ENCODE measurements at places on chromosomes 11 and 22.

GRCh38 chr11:110829873-110830272 lies 117.6 kb upstream of the ARHGAP20 start:
- DNase-seq: no peak

GRCh38 chr22:43388420-43388851 lies 23.4 kb upstream of the MPPED1 start:
- peak; percentile 62 for DNase-seq

DNA sequence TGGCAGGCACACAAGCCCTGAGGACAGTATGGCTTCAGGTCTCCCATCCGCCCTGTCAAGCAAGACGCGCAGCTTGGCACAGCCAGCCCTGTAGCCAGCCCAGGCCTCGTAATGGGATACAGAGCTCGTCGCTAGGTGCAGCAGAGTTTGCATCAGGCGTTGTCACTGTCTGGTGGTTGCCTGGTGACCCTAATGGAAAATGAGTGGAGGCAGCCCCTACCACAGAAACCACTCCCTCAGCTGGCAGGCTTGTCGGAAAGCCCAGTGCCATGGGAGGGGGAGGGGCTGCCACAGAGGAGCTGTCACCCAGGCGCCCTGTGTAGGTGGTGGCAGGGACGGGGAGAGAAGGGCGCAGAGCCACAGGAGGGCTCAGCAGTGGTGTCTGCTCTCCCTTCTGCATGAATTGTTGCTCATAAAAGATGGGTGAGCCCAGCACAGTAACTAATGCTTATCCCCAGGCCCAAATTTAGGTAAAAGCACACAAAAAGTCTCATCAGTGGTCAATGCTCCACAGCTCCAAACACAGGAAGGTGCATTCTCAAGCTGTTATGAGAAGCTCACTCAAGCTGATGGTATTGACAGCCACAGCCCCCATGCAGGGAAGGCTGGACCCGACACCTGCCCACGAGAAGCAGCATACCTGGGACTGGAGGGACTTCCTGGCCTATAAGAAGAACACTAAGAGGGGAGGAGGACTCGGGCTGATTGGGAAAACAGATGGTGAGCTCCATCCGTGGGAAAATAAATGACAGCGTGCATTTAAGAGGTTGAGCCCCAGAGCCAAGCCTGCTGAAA lies 164.6 kb downstream of the ETS1 start:
- no peak for DNase-seq

DNA sequence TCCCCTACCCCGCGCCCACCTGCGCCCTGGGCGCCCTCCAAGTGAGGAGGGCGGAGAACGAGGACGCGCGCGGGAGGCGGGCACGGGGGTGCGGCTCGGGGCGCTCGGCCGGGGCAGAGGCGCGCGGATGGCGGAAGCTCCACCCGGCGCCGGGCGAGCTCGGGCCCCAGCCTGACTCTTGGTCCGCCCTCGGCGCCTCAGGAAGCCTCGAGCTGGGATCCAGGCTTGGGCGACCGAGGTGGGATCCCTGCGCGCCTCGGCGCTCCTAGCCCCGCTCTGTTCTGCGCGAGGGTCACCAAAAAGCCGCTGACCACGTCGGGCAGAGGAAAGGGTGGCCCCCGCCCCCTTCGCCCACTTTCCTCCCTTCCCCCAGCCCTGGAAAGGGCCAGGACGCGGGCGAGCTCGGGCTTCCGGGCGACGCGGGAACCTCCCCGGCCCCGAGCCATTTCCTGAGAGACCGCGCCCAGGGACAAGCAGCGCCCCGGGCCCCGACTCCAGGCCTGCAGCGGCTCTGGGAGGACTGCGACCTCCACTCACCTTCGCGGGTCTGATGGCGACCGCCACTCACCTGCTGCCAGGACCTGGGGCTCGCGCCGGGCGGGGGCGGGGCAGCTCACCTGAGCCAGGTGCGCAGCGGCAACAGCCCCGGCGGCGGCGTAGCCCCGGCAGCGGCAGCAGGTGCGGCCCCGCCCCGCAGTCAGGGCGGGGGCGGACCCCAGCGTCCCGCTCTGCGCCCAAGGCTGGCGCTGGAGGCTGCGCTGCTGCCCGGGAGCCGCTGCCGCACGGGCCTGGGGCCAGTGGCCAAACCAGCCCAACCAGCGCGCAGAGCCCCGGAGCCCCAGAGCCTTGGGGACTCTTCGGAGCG lies 2.2 kb upstream of the SIGIRR start:
- no peak for DNase-seq

DNA sequence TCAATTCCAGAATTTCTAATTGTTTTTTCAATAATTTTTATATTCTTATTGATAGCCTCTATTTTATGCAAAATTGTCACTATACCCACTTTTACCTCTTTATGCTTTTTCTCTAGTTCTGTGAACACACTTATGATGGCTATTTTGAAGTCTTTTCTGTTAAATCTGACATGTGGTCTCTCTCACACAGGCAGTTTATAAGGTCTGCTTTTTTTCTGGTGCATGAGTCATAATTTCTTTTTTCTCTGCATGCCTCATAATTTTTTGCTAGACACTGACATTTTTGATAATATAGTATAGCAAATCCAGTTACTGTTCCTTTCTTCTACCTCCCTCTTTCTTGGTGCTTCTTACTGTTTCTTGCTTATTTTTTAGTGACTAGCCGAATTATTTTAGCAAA lies 36.0 kb downstream of the ZBTB44 start:
- DNase-seq: no peak

DNA sequence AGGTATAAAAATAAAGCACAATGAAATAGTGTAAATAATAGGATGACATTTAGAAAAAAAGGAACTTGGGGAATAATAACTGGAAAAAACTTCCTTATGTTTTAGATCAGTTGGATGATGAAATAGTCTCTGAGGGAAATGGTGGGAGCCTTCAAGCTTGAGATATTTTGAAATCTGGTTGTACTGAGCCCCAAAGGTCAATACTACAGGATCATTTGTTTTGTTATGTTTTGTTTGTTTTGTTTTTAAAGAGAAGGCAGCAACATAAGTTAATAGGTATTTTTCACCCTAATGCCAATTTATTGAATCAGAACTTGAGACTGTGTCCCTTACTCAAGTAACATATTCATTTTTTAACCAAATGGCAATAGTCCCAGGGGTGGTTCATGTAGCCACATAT lies 393.1 kb downstream of the ETS1 start:
- no peak for DNase-seq

DNA sequence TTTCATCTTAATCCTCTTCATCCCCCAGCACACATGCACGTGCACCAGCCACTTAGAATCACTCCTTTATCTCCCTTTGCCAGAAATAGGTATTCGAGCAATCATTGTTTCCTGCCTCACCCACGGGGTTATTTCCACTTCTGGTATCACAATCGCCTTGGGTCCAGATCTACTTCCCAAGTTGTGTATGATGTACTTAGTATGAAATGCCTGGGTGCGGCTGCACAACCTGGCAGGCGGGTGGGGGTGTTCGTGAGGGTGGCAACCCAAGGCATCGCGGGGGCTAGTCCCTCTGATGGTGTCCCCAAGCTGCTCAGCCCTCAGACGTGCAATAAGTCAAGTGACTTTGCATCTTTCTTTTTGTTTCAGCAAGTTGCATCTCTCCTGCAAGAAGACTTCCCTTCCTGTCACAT lies 475.6 kb downstream of the MIAT start:
- DNase-seq: no peak

- no peak for DNase-seq
These were observed 21.4 kb upstream of the PISD start for GRCh38 chr22:31683181-31684105.

- no peak for DNase-seq
These were observed 13.3 kb upstream of the LIPT2 start for GRCh38 chr11:74506823-74507222.

DNA sequence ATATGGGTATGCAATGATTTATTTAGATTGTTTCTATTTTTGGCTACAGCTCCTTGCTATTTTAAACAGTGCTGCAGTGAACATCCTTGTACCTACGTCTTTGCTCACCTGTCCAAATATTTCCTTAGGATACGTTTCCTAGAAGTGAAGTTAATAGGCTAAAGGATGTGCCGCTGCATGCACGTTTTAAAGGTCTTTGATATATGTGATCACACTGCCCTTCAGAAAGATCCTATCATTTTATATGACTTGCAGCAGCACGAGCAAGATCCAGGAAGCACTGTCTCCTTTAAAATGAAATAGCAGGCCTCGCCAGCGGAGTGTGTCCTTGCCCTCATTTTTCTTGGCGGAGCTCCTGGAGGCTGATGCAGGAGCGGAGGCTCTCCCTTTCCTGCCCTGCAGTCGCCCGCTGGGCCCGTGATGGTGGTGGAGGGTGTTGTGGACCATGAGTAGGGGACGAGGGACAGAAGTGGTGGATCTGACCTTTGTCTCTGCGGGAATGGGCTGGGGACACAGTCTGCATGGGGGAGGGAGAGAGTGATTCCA lies 19.4 kb downstream of the RPS6KA4 start:
- no peak for DNase-seq

DNA sequence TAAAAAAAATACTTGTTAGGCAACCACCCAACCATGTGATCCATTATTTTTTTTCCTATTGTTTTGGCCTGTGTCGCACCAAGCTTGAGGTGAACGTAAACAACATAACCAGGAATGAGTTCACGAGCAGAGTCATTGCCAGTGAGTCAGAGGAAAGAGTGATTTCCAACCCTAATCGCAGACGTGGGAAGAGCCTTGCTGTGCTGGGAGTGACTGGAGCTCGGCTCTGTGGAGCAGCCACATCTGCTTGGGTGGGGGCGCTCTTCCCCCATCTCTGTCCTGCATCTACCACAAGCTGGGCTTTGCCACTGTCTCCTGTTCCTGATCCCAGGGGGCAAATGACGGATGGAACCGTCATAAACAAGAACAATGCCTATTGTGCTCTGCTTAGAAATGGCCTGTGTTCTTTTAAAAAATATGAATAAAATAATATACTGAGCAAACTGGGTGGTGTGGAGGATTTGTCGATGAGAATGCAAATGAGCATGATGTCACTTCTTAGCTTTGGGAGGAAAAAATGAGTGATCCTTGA lies 210.0 kb downstream of the KIRREL3 start:
- DNase-seq: no peak

DNA sequence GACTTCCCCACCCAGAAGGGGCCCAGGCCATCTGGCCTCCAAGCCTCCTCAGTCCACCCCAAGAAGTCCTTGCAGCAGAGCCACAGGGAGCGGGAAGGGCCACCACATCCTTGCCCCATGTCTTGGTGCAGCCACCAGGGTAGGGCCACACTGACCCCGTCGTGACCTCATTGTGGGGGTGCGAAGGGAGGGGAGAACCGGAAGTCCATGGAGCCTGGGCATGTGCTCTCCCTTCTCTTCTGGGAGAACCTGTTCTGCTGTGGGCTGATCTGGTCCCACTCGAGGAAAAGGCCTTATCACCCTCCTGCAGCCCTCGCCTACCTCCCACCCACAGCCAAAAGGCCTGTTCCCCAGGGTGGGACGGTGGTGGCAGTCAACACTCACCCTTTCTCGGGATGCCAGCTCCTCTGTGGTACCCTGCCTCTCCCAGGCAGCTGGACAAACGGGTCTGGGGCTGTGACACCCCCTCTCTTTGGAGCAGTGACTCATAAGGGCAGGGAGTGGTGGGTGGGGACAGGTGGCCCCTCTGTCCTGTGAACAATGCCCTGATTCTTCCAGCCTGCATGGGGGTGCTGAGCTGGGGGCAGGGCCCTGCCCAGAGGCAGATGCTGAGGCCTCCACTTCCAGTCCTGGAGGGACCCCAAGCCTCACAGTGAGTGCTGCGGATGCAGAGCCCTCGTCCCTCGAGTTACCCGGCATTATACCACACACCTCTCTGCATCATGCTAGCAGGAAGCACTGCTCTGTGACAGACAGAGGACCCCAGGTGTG lies 14.6 kb upstream of the CTSD start:
- DNase-seq: no peak

DNA sequence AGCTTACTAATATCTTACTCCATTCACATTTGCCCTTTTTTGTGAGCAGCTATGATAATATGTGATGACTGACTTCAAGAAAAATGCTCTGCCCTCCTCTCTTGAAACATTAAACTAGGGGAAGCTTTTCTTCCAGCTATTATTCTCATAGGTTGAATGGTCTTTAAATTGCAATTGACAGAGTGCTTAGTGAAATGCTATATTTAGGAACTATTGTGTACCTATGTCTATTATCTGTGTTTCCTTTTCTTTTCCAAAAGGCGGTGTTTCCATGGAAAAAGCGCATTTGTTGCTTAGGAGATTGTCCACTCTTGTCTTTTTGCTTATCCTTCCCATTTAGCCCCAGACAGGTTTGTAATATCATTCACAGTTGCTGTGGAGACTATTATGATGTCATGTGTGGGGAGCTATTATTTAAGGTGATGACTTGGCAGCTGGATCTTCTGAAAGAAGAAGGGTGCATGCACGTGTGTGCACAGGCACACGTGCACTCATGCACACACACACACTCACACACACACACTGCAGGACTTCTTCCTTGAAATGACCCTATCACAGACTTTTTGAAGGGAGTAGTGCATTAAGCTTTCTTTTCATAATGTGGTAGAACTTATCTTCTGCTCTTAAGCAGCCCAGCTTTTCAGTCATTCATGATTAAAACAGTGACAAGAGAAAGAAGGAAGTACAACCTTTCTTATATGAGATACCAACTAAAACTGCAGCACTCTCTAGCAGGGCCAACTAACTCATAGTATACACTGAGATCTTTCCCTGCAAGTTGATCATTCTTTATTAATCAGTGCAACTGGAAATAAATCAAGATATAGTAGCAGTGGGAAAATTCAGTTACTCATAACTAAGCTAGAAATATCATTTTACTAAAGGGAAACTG lies 340.8 kb upstream of the MTNR1B start:
- no peak for DNase-seq

GRCh38 chr22:46580940-46581537 lies 39.1 kb upstream of the GRAMD4 start:
- DNase-seq: no peak

GRCh38 chr11:65476632-65477148 lies 22.2 kb upstream of the MALAT1 start:
- DNase-seq: peak; percentile 83

DNA sequence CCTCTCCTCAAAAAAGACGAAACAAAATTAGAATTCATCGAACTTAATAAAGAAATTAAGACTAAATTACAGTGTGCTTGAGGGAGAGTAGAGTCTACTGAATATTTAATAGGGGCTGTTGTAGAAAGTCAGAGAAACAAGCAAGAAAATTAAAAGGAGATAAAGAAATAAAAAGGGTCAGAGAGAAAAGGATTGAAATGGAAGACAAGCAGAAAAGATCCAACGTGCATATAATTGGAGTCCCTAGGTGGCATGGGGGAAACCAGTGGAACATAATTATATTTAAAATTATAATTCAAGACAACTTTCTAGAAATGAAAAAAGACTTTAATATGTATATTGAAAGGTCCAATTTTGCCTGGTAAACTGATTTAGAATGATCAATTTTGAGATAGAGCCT lies 74.3 kb downstream of the ACER3 start:
- DNase-seq: no peak

- peak; percentile 49 for DNase-seq
These were observed 79.9 kb upstream of the GRIK4 start for GRCh38 chr11:120431633-120432032.

- no peak for DNase-seq
These were observed 4.2 kb downstream of the ARHGAP1 start for GRCh38 chr11:46696212-46696558.

DNA sequence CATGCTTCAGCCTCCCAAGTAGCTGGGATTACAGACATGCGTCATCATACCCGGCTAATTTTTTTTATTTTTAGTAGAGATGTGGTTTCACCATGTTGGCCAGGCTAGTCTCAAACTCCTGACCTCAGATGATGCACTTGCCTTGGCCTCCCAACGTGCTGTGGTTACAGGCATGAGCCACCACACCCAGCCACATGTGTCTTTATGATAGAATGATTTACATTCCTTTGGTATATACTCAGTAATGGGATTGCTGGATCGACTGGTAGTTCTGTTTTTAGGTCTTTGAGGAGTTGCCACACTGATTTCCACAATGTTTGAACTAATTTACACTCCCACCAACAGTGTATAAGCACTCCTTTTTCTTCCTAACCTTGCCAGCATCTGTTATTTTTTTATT lies 276.2 kb downstream of the METTL15 start:
- no peak for DNase-seq

Data from hematopoietic multipotent progenitor cell treated with erythropoietin and hydrocortisone succinate and interleukin-3 and kit ligand, for 17 days (in vitro differentiated cells).